ENCODE measurements at places on chromosomes 12 and 14. TPM values are rescaled to one million over a fixed set of nuclear protein-coding genes. Genes with fewer than 3 reads are reported as not detected.

Gene GZMB
- total RNA-seq: not detected

DNA sequence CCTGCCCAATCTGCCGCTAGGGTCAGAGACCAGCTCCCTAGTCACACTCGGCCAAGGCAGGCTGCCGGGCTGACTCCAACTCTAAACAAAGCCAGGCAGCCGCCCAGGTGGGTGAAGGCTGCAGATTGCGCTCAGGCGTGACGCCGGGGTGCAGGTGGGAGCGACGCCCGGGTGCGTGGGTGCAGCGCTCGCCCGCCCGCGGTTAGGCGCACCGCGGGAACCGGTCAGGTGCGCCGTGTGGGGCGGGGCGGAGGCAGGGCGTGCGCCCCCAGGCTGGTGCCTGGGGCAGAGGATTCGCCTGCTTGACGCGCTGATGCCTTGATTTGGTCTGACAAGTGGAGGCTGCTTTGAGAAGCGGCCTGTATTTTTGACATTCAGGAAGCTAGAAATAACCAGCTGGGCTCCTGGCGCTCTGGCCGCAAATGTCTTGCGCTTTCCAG, 126.7 kb upstream of the HIF1A start:
- peak; percentile 41 for DNase-seq

- DNase-seq: peak; percentile 76
Measured at GRCh38 chr12:31590642-31591379, at the start of gene DENND5B. Gene DENND5B (minus strand): TSS chr12:31591136. CDS start chr12:31590832, 304 bp downstream.

Gene OLR1
- 0.06 TPM for total RNA-seq

Gene ADCY6
- total RNA-seq: 9.2 TPM

Measured in Daoy (cell line).